CD14-positive monocyte (primary cell): ENCODE measurements at places on chromosomes 4 and X.

DNA sequence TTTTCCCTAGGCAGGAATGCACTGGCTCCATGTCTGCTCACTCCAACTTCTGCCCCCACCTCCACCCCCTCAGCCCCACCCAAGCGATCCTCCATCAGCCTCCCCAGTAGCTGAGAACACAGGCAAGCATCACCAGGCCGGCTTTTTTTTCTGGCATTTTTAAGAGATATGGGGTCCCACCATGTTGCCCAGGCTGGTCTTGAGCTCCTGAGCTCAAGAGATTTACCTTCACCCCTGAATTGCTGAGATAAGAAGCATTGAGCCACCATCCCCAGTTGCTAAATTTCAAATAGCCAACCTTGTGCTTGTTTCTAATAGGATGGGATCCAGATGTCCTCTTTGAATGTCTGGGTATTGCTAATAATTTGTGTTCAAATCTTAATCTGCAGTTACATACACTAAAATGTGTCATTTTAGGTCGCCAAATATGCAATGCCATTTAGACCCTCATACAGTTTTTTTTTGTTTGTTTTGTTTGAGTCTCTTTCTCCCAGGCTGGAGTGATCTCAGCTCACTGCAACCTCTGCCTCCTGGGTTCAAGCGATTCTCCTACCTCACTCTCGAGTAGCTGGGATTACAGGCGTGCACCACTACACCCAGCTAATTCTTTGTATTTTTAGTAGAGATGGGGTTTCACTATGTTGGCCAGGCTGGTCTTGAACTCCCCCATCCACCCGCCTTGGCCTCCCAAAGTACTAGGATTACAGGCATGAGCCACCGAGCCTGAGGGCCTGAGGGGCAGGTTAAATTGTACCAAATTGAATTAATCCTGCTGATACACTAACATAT lies 8.8 kb downstream of the LARP7 start:
- no peak for DNase-seq

DNA sequence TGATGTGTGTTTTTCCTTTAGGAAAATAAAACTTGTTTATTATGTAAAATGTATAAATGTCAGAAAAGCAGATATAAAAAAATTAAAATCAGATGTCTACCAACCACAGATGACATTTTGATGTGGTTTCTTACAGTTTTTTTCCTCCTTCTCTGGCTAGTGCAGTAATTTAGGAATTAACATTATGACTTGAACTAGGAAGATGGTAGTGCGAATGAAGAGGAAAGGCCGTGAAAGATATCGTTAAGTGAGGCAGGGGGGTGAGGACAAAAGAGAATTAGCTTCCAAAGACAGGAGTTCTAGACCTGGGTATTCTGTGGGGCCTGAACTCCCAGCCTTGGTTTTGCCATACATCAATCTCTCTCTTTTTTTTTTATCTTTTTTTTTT lies 98.0 kb downstream of the RBM47 start:
- no peak for DNase-seq

DNA sequence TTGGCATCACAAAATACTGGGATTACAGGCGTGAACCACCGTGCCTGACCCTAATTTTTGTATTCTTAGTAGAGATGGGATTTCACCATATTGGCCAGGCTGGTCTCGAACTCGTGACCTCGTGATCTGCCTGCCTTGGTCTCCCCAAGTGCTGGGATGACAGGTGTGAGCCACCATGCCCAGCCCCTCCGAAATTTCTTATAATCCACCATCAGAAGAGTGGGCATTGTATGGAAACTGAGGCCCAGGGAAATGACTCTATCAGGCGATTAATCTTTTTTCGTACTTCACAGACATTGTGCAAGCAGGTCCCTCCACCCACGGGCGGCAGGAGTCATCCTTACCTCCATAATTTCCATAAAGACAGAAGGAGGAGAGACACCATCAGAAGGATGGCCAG lies 16.0 kb downstream of the CRLF2 start:
- DNase-seq: no peak

GRCh38 chr4:150236626-150237025 lies 158.4 kb downstream of the DCLK2 start:
- no peak for DNase-seq

- no peak for DNase-seq
These were observed 9.7 kb downstream of the GIMD1 start for GRCh38 chr4:106358899-106359298.

- no peak for DNase-seq
These were observed 113.8 kb downstream of the PCDH19 start for GRCh38 chrX:100296183-100296753.

- no peak for DNase-seq
These were observed at the start of gene GABRB1 for GRCh38 chr4:47031011-47031678. TSS of gene GABRB1 (plus strand) at chr4:47031567.
